Osteocyte (in vitro differentiated cells): ENCODE measurements at places on chromosomes 7 and 10.

GRCh38 chr10:83012866-83013265, 1126.4 kb upstream of the GHITM start:
- no peak for DNase-seq

DNA sequence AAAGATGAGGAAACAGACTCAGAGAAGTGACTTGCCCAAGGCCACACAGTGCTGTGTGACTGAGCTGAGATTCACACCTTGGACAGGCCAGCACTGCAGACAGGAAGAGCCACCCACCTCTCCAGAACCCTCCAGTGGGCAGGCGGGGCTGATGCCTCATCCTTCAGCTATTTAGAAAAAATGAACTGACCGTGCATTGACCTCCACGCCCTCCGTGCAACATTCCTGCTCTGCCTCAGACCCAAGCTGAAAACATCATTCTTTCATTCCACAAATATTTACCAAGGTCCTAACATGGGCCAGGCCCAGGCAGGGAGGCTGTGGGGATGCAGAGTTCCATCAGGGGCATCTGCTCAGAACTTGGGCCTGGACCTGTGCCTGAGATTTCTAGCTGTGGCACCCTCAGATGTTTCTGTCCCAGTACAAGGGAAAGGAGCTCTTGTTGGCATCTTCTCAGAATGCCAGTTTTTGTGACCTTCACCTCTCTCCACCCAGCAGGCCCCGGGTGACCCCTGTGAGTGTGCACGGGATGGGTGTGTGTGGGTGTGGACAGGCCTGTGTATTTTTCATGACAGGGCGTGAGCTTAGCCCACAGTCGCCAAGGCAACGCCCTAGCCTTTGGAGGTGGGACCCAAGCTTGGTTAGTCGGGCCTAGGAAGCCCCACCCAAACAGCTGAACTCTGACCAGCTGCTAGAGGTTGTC, 6.5 kb downstream of the VSIR start:
- no peak for DNase-seq

GRCh38 chr10:78516756-78517155, 483.1 kb downstream of the RPS24 start:
- DNase-seq = peak; percentile 21

GRCh38 chr7:87506246-87507180, 31.0 kb upstream of the ABCB4 start:
- DNase-seq = no peak

DNA sequence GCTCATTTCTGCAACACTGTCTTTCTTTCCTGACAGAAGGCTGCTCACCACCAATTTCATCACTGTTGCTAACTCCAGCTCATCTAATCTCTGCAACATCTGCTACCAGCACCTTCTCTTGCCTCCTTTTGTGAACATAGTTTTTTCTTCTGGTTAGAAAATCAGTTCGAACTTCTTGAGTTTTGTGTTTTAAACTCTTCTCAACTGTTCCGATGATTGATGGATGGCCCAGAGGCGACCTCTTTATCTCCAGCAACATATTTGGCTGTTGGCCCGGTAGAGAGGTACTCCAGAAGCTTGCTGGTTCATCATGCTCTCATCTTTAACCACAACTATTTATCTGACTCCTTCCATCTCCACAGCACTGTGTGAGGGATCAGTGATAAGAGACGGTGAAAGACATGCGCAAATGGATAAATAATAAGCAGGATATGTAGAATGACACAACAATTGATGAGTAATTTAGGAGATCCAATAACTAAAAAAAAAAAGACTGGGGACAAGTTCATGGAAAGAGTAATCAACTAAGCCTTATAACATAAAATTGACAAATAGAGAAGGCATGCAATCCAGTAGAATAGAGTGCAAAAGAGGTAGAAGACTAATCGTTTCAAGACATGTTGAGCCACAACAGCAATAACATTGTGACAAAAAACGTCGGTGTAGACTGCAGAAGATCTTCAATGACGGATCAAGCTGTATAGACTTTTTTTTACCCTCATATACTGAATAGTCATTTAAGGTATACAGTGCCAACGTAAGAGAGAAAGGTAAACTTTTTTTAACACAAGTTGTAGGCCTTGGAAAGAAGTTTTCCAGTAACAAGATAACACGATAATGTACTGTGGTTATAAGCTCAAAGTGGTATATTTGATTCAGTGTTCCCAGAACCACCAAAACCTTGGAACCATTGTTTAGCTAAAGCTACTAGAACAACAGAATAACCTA, 152.2 kb downstream of the CRPPA start:
- DNase-seq = no peak

DNA sequence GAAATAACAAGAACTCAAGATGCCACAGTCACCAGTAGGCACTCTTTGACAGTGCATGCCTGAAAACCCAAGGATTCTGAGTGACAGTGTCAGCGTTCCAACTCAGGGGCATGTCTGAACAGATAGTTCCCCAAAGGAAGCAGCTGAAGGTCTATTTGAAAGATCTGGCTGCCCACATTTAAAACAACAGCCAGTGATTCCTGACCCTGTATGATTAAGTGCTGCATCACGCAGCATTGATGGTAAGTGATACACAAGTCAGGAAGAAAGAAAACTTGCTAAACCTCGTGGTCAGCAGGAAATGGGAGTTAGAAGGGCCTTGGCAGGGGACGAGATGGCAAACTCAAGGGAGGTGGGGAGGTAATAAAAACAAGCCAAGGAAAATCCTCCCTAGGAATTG, 1013.1 kb downstream of the TYW1 start:
- DNase-seq = no peak

DNA sequence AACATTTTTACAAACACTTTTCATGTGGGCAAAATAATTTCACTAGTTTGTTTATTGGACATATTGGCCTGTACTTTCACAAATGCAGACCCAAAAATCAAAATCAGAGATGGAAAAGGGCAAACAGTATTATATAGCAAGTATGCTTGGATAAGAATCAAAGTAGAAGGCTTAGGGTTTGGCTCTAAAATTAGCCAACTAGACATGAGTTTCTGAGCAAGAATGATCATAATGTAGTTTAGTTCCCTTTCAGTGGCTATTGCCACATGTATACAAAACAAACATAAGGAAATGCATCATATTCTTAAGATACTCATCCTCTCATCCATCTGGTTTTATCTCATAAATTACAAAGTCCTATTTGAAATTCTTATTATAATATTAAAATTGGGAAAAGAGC, 132.5 kb downstream of the IMMP2L start:
- DNase-seq = no peak

DNA sequence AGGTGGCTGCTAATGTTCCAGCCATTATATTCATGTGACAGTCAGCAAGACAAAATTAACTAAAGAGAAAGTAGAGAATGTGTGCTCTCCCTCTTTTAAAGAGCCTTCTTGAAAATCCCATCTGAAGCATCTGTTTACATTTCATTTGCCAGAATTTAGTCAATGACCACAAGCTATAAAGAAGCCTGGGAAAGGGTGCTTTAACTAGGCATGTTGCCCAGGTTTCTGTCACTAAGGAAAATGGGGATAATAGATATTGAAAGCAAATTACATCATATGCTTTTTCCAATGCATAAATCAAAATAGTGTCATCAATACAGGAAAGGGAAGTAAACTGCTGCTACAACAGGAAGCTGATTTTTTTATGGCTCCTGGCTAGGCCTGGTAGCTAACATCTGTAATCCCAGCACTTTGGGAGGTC, 67.7 kb downstream of the ELAPOR2 start:
- DNase-seq = no peak

DNA sequence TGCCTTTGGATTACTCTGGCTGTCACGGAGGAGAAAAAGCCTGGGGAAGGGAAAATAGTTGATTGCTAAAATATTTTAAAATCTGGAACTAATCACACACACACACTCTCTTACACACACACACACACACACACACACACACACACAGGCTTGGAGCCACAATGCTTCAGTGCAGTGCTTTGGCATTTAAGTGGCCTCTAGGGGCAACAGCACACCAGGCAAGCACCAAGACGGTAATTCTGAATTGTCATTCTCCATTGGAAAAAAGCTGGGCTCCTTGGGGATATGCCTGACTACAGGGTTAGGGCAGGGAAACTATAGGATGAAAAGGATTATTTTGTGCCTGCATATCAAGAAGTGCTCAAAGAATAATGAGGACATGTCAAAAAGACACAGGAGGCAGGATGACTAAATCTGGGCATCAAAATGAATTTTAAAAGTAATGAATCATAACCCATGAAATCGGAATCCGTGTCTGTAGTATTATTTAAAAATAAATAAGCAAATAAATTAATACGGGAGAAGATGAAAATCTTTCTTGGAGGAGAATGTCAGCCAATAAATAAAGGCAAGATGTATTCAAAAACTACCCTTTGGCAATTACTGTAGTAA, 30.4 kb upstream of the DDC start:
- DNase-seq = peak; percentile 64

DNA sequence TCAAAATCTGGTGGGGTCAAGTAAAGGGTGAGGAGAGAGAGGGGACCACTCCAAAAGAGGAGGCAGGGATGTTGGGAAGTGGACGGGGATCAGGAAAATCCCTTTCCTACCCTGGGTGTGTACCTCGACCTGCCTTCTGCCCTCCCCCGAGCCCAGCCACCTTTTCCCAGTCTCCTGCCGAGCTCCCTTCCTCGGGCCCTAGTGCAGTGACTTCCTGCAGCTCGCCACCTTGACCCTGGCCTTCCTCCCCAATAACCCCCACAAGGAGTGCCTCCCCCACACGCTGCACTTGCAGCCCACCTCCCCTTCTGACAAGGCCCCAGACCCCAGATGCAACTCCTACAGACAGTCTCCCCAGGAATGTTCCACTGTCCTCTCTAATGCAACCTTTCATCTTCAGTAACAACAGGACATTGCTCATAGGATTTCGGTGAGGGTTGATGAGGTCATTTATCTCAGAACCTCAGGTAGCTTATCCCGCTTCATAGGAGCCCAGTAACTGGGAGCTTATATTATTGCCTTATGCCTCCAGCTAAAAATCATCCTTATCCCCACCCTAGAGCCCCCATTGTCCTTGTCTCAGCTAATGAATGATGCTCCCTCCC, 90.1 kb downstream of the MKI67 start:
- DNase-seq = no peak

DNA sequence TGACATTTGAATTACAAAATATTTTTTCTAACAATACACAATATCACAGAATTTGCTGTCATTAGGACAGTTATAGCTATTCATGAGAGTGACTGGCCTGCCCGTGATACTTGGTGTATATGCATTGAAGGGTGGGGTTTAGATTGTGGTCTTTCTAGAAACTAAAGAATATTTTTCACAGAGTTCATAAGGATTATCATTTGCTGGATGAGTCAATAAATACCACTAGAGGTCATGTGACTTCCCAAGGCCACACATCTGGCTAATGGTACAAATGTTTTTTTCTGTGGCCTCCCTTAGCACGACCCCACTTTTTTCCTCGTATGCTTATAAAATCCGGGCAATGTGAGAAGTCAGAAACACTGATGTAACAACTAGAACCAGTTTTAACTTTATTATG, 5.2 kb downstream of the OPTN start:
- DNase-seq = no peak

- DNase-seq = no peak
These were observed 816.9 kb upstream of the POT1 start for GRCh38 chr7:125746510-125746909.

DNA sequence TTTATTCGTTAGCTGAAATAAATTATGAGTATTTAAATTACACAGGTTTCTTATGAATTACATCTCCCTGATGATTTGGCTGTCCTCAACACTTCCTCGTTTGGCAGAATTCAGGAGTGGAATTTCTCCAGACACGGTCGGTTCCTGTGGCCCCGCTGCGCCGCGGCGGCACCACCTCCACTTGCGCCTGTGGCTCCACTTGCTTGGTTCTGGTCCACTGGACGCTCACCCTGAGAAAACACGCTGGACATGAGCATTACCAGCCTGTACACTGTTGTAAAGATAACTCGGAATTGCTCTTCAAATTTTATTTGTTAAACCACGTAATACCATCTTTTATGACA, 85.3 kb downstream of the ZNF33B start:
- no peak for DNase-seq

GRCh38 chr10:118107040-118107439, 60.3 kb upstream of the RAB11FIP2 start:
- DNase-seq = no peak

DNA sequence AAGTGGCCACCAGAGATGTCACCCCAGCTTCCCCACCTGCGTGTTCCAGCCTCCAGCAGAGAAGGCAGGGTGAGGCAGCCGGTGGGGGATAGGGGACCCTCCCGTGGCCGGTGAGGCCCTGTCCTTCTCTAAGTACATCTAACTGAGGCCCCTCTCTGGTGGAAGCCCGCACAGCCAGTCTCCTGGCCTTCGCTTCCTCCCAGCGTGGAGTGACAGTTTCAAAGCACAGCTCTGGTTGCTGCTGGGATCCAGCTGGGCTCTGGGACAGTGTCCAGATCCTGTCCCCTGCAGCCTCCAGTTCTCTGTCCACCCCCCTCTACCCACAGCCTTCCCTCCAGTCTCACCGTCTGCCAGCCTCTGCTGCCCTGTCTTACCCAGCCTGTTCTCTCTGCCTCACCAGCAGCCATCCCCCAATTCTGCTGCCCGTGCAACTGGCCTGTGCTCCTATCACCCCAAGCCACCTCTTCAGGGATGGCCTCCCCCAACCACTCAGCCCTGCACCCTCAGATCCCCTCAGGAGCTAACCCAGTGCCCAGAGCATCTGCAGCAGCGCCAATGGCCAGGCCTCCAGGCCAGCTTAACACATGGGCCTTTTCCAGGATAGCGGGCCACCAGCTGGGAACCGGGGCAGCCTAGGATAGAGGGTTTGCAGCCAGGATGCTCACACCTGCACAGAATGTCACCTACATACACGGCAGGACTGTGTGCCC, 16.3 kb upstream of the SH2B2 start:
- no peak for DNase-seq

- DNase-seq = no peak
These were observed 104.6 kb downstream of the HIPK2 start for GRCh38 chr7:139673230-139673629.

GRCh38 chr7:39336442-39336841, 229.8 kb upstream of the YAE1 start:
- no peak for DNase-seq

DNA sequence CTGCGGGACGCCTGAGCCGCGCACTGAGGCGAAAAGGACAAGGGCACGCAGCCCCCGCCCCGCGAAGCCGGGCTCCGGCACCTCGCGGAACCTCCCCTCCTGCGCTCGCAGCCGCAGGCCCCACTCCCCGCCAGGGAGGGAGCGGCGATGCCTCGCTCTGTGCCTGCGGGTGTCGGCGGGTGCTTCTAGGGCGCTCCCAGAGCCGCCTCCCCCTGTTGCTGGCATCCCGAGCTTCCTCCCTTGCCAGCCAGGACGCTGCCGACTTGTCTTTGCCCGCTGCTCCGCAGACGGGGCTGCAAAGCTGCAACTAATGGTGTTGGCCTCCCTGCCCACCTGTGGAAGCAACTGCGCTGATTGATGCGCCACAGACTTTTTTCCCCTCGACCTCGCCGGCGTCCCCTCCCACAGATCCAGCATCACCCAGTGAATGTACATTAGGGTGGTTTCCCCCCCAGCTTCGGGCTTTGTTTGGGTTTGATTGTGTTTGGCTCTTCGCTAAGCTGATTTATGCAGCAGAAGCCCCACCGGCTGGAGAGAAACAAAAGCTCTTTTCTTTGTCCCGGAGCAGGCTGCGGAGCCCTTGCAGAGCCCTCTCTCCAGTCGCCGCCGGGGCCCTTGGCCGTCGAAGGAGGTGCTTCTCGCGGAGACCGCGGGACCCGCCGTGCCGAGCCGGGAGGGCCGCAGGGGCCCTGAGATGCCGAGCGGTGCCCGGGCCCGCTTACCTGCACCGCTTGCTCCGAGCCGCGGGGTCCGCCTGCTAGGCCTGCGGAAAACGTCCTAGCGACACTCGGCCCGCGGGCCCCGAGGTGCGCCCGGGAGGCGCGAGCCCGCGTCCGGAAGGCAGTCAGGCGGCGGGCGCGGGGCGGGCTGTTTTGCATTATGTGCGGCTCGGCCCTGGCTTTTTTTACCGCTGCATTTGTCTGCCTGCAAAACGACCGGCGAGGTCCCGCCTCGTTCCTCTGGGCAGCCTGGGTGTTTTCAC, 519 bp downstream of the ITGB8 start:
- peak; percentile 86 for DNase-seq
